ENCODE measurements at places on chromosomes 16 and 17. TPM values are rescaled to one million over a fixed set of nuclear protein-coding genes. Genes with fewer than 3 reads are reported as not detected.

- no peak for DNase-seq
Observed at GRCh38 chr16:73371584-73372319, 323.8 kb upstream of the ZFHX3 start.

DNA sequence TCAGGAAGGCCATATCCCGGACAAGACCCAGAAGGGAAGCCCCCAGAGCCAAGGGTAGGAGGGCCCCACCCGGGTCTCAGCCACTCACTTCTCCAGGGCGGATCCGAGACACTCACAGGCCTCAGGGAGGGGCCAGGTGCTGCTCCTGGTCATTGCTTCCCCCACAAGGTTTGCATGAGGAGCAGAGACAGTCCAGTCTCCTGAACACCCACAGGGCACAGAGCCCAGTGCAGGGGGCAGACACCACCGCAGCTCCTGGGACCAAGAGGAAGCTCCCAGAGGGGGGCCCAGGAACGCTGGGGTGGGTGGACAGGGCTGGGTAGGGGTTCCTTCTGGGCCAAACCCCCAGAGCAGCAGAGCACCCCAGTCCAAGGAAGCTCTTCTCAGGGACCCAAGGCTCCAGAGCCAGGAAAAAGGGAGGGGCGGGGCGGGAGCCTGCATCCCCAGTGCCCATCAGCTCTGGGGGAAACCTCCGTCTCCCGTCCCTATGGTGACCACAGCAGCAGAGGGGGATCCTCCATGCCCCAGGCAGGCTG lies 709 bp upstream of the MRPL28 start:
- no peak for DNase-seq

DNA sequence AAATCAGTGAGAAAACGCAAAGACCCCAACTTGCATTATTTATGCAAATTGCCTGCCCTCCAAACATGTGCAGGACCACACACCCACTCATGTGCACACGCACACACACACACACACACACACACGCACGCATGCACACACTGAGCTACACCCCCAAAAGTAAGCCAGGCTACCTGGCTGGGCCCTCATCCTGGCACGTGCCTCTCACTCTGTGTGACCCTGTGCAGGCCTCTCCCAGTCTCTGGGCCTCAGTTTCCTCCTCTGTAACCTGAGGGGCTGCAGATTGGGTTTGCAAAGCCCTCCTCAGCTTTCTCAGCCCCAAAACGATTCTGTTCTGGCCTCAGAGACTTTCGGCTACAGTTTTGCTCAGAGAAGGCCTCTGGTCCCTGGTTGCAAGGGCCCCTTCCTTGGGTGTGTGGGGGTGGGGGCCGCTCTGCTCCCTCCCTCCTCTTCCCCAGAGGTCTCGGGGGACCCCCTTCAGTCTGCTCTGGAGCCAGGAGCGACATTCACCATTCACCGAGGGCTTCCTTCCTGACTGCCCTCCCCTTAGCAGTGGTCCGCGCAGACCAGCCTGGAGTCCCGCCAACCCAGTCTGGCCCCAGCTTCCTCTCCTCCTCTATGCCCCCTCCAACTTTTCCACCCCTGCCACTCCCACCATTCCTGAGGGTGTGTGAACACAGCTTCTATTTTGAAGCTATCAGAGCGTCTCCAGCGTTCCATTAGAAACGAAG lies 5.4 kb upstream of the PIK3R6 start:
- DNase-seq, result no peak

GRCh38 chr17:79811868-79812352 lies 15.0 kb upstream of the CBX8 start:
- no peak for DNase-seq

DNA sequence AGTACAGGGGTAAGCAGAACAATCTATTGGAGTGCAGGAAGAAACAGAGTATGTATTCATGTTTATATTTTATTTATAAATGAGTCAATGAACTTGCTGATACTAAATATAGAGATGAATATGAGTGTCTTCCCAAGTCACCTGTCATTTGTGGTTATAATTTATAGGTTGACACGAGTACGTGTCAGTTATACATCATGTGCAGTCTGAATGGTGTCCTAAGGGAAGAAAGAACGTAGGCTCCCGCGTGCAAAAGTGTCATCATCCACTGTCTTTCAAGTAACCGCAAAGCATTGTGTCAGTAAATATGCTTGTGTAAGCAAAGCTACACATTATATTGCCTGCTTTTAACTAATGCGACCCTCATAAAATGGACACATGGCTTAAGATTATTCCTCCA lies 786.1 kb downstream of the KCNJ2 start:
- DNase-seq, result no peak

The ATP2C2 gene
- not detected for polyA plus RNA-seq

The PROCA1 gene
- 2.2 TPM for polyA plus RNA-seq
